ENCODE measurements at places on chromosomes 1 and 21.

DNA sequence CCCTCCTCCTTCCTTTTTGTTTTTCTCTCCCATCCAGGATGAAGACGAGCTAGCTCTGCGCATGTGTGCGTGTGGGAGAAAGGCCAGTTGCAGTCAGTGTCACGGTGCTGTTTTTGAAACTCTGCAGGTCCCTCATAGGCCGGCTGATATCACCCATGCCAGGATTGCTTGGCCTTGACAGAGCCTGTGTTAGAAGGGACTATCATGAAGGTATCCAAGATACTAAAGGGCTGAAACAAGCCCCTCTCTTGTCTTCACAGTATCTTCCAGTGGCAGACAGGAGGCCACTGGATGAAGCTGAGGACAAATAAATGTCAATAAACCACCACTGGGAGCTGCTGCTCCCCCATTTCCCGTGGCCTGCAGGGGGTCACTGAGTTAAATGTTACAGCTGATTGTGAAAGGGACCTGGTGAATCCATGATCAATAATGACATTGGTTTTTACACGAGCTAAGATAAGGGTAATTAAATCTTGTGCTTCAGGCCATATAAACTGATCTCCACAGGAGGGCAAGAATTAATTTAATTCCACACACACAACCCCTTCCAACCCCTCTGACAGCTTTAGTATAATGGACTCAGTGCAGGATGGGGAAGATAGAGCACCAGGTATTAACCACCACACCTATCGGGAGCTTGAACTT lies 64.6 kb upstream of the TARBP1 start:
- DNase-seq: no peak

- DNase-seq: no peak
These were observed 171.2 kb upstream of the PTGFR start for GRCh38 chr1:78319603-78320002.

DNA sequence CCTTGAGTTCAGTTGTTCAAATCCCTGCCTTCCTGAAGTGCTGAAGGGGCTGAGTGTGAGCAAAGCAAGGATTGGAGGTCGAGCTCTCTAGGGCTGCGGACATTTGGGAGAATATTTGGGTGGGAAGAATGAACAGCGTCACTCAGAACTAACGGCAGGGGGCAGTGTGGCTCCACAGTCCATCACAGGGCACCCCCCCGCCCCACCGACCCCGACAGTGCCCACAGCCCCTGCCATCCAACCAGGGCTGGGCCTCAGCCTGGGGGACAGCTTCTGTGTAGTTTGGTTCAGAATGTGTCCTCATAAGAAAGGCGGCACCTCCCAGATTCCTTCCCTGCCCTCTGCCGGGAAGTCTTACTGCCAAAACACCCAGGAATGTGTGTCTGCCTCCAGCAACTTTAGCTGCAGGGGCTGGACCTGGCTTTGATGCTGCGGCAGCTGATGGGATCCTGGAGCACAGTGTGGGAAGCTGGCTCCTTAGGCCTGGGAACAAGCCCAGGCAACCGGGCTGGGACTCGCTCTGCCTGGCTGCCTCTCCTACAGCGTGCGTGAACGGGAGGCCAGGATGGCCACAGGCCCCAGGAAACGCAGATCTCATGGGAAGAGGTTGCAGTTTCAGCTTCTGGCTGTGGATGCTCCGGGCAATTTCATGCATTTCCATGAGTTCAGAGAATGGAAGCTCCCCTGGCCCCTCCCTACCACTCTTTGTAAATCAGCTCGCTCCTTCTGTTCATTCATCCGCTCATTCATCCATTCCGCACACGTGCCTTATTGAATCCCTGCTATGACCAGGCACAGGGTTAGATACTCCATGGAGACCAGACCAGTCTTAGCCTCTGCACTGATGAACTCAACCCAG lies 104.9 kb upstream of the TMPRSS2 start:
- DNase-seq: peak; percentile 94

DNA sequence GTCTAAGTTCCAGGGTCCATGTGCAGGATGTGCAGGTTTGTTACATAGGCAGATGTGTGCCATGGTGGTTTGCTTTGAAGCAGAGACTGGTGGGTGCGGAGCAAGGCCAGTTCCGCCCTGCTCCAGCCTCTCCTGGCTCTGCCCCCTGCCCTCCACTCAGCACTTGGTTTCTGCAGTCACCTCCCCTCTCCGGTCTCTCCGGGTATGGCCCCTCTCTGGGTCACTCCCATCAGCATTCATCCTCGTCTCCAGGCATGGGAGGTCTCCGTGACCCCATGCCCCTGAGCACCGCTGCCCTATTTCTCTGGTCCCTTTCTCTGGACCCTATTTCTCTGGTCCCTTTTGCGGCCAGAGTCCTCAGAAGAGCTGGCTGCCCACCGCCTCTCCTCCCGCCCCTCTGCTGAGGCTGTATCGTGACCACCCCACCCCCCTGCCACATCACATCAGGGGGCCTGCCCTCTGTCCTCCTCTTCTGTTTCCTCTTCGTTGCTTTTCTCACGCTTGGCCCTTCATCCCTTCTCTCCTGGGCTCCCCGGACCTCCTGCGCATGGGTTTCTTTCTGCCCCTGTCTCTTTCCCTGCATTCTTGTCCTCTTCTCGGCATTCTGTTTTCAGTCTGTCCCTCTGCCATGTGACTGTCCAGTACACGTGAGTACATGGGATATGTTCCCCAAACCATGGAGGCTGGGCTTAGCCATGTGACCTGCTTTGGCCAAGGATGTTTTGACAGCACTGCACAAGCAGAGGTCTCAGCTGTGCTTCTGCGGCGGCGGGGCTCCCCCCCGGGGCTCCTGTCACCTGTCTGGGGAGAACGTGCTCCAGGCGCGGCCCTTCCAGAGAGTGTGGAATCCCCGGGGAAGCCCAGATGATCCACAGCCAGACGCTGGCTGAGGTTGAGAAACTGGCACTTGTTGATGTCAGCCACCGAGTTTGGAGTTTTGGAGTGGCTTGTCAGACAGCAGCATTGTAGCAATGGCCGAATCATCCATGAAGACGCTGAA lies 54.4 kb upstream of the C1orf174 start:
- no peak for DNase-seq

DNA sequence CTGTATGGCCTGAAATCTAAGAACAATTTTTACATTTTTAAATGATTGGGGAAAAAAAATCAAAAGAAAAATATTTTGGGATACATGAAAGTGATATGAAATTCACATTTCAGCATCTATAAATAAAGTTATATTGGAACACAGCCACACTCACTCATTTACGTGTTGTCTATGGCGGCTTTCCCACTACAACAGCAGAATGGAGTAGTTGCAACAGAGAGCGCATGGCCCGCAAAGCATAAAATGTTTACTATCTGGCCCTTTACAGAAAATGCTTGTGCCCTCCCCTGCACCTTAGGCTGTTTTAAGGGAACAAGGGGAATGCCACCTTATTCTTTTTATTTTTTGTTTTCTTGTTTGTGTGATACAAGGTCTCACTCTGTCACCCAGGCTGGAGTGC lies 3.5 kb downstream of the KLHDC8A start:
- DNase-seq: no peak

- DNase-seq: no peak
These were observed 12.2 kb downstream of the PLEKHO1 start for GRCh38 chr1:150161747-150162581.

DNA sequence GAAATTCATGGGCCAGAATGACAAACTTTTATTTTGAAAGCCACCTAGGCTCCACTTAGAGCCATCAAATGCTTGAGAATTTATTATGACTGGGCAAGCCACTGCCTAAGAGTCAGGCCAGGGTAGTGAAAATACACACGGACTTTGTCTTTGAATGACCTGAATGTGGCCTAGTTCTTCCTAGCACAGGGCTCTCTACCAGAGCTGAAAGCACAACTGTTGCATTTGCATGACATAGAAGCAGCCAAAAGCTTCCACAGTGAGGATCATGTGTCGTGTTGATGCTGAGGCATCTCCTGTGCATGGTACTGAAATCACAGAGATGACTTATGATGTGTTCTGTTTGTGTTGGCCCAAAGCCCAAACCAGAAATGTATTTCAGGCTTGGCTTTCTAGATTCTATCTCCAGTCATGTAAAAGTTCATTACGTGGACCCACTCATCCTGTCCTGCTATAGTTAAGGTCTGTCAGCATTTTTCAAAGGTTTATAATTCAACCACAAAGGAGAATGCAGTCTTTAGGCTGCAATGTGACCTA lies 164.0 kb upstream of the UBE2U start:
- peak; percentile 79 for DNase-seq

DNA sequence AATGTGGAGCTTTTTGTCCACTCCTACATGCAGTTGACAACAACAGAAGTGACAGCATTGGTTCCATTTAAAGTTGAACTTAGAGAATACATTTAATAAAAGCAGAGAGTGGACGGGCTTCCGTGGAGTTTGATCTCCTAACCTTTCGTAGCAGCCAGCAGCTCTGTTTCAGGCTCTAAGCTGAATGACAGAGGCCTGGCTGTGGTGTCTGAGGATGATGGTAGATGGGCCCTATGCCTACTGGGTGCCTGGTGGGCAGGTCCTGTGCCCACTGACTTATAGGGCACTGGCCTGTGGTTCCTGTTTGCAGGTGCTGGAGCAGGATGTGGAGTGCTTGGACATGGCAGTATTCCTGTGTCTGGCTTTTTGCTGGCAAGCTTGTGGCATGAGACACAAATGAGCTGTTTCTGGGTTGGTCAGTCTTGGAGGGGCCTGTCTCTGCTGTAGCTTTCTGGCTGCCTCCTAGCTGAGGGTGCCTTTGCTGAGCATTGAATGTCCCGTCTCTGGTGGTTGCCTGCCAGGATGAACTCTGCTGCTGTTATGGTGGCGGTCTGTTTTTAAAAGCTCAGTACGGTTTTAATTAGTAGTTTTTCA lies 54.6 kb downstream of the PRDM2 start:
- DNase-seq: no peak

DNA sequence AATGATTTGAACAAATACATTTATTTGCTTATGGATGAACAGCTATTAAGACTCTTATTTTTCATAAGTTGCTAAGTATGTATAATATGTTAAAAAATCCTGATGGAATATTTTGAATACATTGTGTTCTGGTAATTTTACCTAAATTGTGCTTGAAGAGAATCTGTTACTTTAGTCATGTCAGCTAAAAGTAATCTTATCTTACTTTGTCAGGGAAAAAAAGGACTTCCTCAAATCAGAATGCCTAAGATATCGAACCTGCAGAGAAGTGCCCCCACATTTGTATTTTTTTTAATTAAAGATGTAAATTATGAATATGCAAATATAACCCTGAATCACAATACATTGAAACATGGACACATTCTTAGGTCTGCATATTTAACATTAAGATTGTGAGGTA lies 1331.7 kb downstream of the MRPL39 start:
- no peak for DNase-seq

DNA sequence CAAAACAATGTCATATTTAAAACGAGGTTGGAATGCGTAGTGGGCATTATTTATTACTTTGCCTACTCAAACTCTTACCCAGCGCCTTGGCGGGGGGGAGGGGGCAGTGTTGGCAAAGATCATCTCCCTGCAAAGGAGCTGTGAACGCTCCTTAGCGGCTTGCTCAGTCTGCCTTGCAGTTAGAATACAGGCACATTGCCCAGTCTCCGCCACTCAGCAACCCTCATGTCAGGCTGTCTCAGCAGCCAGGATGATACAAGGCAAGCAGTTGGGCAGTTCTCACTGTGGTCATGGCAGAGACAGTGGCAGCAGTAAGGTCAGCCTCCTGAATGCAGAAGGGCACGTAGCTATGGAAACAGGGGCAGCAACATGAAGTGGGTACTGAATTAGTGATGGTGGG lies 170.4 kb upstream of the KCNK2 start:
- no peak for DNase-seq
